ENCODE measurements at places on chromosomes 3 and 15.
A peak's percentile ranks its signal among the peaks of the same experiment; 100 is the strongest.

DNA sequence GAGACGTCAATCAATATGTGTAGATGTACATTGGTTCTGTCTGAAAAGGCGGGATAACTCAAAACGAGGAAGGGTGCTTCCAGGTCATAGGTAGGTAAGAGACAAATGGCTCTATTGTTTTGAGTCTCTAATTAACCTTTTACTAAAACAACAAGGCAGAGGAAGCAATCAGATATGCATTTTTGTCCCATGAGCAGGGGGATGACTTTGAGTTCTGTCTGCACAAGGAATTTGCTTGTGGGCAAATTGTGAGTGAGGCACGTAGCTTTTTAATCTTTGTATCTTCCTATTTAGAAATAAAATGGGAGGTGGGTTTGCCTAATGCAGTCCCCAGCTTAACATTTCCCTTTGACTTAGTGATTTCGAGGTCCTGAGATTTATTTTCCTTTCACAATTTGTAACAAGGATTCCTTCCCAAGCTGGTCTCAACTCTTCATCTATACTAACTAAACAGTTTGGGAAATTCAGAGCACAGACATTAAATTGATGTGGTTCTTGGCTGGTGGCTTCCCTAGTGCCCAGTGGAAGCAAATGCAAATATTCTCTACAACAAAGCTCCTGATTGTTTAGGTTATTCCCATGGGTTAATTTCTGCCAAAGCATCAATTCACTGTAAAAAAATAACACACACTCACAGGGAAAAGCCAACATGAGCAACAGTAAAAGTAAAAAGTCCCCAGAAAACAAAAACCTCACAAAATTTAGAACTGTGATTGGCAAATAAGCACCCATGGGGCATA, 738.8 kb upstream of the SGO1 start:
- DNase-seq = no peak

GRCh38 chr3:88219138-88219792, 69.5 kb downstream of the C3orf38 start:
- DNase-seq = peak; percentile 66

GRCh38 chr3:38110314-38111050, 26.4 kb downstream of the ACAA1 start:
- DNase-seq = no peak

- no peak for DNase-seq
Measured at GRCh38 chr3:7270731-7271130, 409.8 kb downstream of the GRM7 start.

GRCh38 chr3:108030960-108031359, 59.9 kb downstream of the CD47 start:
- no peak for DNase-seq

GRCh38 chr3:3815206-3815605, 16.0 kb downstream of the LRRN1 start:
- no peak for DNase-seq

GRCh38 chr3:79521221-79521848, 246.5 kb downstream of the ROBO1 start:
- DNase-seq = peak; percentile 37

- DNase-seq = no peak
Measured at GRCh38 chr3:7739754-7740153, 761.9 kb upstream of the LMCD1 start.

GRCh38 chr3:153348457-153349107, 186.6 kb downstream of the RAP2B start:
- no peak for DNase-seq

GRCh38 chr3:143820466-143821221, 27.6 kb downstream of the SLC9A9 start:
- no peak for DNase-seq

DNA sequence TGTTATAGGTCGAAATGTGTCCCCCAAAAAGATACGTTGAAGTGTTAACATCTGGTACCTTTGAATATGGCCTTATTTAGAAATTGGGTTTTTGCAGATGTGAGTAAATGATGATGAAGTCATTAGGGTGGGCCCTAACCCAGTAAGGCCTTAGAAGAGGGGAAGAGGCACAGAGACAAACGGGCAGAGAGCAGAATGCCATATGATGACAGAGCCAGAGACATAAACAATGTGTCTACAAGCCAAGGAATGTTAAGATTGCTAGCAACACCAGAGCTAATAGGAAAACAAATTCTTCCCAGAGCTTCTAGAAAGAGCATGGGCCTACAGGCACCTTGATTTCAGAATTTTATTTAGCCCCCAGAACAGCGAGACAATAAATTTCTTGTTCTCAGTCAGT, 693.1 kb upstream of the NECTIN3 start:
- no peak for DNase-seq

DNA sequence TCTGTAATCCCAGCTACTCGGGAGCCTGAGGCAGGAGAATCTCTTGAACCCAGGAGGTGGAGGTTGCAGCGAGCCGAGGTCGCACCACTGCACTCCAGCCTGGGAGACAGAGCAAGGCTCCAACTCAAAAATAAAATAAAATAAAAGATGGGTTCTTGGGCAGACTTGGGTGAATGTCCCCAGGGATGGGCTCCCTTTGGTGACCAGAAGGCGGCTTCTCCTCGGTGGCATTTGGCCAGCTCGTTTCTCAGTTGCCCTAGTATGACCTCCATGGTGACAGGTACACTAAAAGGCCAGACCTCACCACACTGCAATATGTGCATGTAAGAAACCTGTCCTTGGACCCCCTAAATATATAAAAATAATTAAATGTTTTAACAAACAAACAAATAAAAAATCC, 76.0 kb upstream of the SNRPA1 start:
- DNase-seq = no peak

GRCh38 chr3:196981657-196982056, 13.0 kb upstream of the PIGZ start:
- DNase-seq = no peak

GRCh38 chr3:11662392-11662990, 18.8 kb upstream of the VGLL4 start:
- DNase-seq = no peak

DNA sequence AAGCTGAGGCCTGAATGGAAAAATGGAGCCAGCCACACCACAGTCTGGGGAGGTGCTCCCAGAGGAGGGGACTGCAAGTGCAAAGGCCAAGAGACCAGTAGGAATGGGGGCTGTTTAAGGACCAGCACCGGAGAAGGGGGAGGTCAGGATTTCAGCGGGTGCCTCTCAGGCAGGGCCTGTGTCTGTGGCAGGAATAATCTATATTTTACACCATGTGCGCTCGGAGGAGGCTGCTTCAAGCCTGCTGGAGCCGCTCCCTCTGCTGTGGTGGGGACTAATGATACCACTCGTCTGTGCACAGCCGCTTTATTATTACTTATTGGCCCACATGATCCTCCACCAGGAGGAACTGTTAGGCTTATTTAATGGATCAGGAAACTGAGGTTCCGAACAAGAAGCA, 45.3 kb downstream of the TPRA1 start:
- DNase-seq = no peak

DNA sequence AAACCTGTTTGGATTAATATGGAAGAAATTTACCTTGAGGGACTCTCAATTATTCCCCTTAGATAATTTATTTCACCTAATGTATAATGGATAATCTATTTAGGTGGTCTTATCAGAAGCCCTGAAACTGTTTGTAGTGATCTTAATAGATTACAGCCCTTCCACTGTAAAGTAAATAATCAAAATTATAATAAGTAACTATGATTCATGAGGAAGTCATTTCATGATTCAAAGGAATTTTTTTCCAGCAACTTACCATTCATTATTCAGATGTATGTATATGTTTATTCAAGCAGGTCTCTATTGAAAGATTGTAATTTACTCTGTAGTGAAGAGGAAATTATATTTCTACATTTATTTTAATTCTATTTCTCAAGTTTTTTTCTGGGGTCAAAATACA, 250.6 kb upstream of the ROBO1 start:
- no peak for DNase-seq

GRCh38 chr3:7340795-7341194, 479.9 kb downstream of the GRM7 start:
- DNase-seq = no peak

DNA sequence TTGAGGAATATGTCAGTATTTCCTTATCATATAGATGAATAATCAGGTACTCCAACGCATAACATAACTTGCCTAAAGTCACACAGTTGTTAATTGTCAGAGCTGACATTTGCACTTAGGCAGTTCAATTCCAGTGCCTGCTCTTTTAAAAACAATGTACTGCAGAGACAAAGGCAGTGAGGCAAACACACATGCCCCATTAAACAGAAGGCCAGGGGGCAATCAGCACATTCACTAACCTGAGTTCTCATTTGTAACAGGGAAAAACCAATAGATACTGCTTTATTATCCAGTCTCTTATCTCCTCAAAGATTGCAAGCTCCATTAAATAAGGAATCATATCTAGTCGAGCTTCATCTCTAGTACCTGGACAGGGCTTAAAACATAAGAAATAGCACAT, 1017.4 kb downstream of the SQOR start:
- no peak for DNase-seq

DNA sequence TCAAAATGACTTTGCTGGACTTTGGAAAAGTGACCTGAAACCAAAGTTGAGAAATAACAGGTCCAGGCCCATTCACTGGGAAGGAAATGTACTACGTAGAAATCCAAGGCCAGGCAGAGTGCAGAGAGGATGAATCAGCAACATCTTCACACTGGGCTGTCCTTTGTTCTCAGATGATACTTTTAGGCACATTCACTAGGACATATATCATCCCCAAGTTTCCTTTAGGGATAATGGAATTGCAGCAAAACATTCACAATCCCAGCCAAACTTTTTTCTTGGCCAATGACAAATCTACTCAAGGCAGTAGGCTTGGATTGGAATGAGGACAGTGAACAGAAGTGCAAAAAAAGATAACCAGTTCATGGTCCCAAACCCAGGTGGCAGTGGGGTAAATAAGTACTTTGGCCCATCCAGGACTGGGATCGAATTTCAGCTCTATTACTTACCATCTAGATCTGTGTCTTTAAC, 75.1 kb downstream of the CLDN11 start:
- no peak for DNase-seq

- DNase-seq = no peak
Measured at GRCh38 chr15:90343302-90343790, 8.7 kb upstream of the ZNF774 start.

- no peak for DNase-seq
Measured at GRCh38 chr3:193297421-193297820, 56.4 kb downstream of the PLAAT1 start.

DNA sequence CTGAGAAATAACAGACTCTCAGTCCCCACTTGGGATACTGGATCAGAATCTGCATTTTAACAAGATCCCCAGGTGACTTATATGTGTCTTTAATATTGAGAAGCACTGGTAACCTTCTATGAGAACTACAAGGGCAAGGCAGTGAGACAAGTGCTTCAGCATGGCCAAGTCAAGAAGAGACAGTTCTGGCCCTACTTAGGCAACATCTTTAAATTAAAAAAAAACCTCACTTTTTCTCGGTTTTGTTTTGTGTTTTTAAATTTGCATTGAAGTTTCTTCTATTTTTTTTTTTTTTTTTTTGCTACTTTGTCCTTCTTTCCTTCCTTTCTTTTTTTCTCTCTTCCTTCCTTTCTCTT, 42.5 kb upstream of the SPTSSB start:
- no peak for DNase-seq

DNA sequence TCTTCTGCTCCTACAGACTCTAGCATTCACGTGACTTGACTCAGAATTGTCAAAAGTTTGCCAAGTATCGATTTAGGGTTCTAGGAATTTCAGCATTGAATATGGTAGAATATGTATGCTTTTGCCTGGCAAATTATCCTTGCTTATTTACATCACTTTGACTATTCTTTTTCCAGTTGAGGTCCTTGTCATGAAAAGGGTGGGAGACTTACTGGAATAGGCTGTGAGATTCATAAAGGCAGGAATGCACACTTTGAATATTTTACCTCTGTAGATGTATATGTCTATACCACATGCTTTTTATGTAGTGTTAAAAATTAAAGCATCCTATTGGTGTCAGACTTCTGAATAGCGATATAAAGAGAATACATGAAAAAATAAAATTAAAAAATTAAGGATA, 378.8 kb upstream of the RARB start:
- no peak for DNase-seq

DNA sequence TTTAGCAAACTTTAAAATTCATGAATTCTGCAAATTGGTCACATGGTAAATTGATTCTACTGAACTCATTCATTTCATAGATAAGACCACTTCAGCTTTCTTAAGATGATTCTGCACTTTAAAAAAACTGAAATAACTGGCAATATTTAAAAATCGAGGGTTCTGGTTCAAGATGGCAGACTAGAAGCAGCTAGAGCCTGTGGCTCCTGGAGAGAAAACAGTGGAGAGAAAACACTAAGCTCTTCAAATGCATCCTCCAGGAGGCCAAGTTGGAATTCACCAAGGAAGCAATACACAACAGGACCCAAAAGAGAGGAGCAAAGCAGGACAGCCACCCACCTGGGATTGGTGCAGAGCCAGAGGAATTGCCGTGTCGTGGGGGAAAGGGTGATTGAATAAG, 132.1 kb downstream of the SPATA16 start:
- no peak for DNase-seq

- no peak for DNase-seq
Measured at GRCh38 chr3:32239307-32240158, 1.1 kb downstream of the CMTM8 start.

DNA sequence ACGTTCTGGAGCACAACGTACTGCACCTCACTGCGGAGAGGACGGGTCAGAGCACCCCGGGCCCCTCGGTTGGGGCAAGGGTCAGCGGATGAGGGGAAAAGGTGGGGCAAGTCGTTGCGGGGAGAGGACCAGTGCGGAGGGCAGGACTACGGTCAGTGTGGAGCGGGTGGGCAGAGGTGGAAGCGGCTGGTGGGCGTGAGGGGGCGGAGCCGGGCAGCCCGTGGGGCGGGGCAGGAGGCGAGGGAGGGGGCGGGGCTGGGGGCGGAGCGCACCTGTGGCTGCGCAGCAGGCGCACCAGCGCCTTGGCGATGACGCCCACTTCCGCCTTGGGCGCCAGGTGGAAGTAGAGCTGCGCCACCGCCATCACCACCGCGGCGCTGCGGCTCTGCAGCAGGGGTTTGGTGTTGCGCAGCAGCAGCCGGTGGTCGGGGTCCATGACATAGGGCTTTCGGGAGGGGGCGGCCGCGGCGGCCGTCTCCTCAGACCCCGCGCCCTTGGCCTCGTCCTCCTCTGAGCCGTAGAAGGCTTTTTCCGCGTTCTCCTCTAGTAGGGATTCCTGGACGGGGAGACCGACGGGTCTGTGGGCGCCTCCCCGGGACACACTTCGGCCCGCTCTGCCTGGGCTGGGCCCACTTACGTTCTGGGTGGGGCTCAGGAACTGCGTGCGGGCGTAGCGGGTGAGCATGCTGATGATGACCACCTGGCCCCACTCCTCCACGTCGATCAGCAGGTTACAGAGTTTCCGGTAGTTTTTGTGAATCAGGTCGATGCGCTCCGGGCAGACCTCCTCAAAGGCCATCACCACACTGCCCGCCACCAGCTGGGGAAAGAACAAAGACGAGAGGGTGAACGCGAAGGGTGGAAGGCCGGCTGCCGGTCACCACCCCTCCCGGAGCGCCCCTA, 29.2 kb downstream of the AP3B2 start:
- DNase-seq = peak; percentile 47

DNA sequence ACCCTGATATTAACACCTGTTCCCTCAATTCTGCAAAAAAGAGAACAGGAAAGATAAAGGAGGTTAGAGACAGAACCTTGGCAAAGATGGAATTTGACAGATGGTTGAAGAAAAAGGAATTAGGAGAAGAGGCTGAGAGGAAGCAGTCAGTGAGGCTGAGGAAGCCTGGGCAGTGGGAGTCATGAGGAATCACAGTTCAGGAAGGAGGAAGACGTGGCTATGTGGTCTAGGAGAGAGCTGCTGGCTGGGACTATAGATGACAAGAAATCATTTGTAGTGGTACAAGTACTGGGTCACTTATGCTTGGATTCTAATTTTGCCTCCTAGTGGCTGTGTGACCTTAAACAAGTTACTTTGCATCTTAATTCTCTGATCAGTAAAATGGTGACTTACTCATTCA, 49.0 kb downstream of the LARS2 start:
- DNase-seq = no peak

Data from endothelial cell (in vitro differentiated cells).